ENCODE measurements at places on chromosomes 2 and 18. TPM values are rescaled to one million over a fixed set of nuclear protein-coding genes. Genes with fewer than 3 reads are reported as not detected.

DNA sequence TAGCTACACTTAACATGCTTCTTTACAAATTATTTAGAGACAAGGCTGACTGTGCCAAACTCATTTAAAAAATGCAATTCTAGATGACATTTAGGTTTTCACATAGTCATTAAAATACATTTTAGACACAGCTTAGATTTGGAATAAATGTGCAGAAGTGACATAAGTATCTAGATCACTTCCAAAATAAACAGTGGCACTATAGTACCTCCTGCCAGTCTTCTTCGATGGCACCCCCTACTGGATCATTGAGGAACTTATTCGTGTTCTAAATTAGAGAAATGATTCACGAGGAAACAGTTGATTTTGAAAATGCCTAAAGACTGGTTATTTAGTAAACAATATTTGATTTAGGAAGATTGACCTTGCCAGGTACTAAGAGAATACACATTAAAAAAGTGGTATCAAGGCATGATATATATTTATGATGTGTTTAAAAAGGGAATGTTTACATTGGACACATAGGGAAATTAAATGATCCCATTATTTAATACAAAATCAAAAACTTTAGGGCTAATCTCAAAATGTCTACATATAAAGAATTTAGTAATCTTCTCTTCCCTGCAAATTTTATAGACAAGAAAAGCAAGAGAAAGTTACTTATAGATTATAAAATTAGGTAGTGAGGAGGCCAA, 323.9 kb downstream of the XIRP2 start:
- DNase-seq = peak; percentile 45

DNA sequence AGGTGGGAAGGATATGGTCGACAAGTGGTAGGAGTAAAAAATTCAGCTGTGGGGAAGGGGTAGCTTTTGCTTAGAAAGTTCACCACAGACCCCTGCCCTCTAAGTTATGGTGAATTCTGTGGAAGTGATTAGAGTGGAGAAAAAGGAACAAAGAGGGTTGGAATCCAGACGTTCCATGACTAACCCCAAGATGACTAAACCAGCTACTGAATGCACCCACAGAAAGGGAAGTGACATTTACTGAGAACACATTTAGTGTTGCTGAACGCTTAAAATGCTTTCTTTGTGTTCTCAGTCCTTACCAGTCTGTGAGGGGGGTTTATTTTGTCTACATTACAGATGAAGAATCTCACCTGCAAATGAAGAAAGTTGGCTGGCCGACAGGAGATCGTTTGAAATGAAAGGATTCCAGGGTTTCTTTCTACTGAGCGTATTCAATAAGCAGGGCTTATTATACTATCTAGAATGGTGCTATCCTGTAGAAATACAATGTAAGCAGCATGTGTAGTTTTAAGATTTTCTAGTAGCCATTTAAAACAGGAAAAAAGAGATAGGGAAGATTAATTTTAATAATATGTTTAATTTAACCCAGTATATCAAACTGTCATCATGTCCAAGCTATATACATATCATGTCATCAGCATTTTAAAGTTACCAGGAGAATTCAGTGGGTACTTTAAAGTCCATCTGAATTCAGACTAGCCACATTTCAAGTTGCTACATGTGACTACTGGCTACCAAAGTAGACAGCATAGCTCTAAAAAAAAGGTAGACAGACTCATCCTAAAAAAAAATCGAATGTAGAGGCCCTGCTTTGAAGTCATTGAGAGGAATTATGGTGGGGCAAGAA, 60.1 kb downstream of the LIMS1 start:
- DNase-seq = peak; percentile 83

Gene ZBTB14
- 5.6 TPM for total RNA-seq

GRCh38 chr2:46200861-46201605, 96.2 kb upstream of the EPAS1 start:
- no peak for DNase-seq

All from HFFc6 (cell line).